ENCODE measurements at places on chromosomes 16 and 17. TPM values are rescaled to one million over a fixed set of nuclear protein-coding genes. Genes with fewer than 3 reads are reported as not detected.

GRCh38 chr16:2744711-2745110, 7.7 kb upstream of the SRRM2 start:
- no peak for DNase-seq

GRCh38 chr17:1541367-1541904, 21.2 kb downstream of the PITPNA start:
- DNase-seq = no peak

DNA sequence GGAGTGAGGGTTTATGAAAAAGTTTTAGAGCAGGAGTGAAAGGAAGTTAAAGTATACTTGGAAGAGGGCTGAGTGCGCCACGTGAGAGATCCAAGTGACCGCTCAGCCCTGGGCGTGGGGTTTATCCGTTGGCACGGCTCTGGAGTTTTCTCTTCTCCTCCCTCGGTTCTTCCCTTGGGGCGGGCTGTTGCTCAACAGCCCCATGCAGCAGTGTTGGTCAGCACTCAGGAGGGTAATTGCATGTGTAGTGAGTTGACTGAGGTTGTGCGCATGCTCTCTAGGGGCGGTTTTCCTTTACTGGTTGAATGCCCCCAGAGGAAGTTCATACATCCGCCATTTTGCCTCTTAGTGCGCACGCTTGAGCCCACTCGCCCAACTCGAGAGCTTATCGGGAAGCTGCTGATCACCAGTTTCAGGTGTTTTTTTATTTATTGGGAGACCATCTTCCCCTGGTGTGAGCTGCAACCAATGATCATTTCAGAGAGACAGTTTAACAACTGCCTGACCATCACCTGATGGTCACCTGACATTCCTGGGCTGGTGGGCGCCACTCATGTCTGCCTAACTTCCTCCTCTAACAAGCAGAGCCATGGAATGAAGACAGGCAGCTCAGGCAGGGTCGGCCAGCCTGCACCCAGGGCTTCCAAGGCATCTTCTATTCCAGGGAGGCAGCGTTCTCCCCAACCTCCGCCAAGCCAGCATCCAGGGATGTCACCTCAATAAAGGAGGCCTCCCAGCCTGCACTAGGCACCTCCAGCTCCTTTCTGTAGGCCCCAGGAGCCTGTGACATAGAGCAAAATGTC, 41.3 kb upstream of the DNAH17 start:
- DNase-seq = no peak

Gene PLXDC1
- 7.4 TPM for polyA plus RNA-seq

- DNase-seq = no peak
Measured at GRCh38 chr16:23320693-23321092, 18.6 kb downstream of the SCNN1B start.

DNA sequence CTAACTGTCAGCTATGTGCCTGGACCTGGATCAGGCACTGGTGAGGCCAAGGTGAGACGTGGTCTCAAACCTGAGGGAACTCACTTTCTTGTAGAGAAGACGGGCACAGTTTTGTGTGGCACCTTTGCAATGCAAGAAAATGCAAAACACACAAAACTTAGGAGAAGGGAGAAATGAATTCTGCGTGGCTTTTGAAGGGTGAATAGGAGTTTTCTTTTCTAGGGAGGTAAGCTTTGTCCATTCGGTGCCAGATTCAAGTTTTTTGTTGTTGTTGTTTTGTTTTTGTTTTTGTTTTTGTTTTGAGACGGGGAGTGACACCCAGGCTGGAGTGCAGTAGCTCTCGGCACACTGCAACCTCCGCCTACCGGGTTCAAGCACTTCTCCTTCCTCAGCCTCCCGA, 1.4 kb downstream of the TOM1L1 start:
- DNase-seq = no peak

DNA sequence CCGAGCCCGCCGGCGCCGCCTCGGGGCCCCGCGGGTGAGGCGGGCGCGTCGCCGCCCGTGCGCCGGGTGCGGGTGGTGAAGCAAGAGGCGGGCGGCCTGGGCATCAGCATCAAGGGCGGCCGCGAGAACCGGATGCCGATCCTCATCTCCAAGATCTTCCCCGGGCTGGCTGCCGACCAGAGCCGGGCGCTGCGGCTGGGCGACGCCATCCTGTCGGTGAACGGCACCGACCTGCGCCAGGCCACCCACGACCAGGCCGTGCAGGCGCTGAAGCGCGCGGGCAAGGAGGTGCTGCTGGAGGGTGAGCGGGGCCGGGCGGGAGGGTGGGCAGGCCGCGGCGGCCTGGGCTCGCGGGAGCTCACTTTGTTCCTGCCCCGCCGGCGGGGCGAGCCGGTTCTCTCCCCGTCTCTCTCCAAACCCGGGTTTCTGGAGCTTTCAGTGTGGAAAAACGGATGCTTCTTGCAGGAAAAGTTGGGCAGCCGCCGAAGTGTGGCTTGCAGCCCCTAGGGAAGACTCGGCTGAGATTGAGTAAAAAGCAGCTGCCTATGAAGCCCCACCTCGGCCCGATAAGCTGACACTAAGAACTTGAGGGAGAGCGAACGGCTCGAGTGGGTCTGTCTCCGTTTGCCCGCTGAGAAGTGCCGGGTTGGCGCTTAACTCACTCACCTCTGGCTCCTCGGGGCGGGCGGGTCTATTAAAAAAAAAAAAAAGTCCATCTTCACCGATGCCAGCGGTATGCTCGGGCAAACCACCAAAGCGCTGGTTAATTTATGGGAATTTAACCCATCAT, 677 bp downstream of the SNTB2 start:
- DNase-seq = no peak

Gene KCNJ18
- not detected for polyA plus RNA-seq

Gene AOC3
- 5.5 TPM for polyA plus RNA-seq

DNA sequence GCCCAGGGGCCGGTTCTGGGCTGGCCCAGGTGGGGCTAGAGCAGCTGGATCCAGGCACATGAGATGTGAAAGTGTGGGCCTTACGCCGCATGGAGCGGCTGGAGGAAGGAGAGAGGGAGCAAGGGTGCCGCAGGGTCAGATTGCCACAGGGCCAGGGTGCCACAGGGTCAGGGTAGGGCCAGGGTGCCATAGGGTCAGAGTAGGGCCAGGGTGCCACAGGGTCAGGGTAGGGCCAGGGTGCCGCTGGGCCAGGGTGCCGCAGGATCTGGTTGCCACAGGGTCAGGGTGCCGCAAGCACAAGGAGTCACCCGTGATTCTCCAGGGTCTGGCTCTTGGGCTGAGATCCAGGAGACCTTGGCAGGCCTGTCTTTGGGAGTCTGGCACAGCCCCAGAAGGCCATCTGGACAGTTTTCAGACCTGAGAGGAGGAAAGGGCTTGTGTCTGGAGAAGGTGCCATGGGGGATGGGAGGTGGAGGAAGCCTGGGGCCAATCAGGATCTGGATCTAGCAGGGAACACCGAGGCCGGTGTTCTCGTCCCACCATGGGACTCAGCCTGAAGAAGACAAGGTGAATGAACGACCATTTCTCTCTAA, 13.1 kb upstream of the LASP1NB start:
- no peak for DNase-seq

GRCh38 chr17:52451294-52451861, 292.9 kb upstream of the CA10 start:
- DNase-seq = no peak

DNA sequence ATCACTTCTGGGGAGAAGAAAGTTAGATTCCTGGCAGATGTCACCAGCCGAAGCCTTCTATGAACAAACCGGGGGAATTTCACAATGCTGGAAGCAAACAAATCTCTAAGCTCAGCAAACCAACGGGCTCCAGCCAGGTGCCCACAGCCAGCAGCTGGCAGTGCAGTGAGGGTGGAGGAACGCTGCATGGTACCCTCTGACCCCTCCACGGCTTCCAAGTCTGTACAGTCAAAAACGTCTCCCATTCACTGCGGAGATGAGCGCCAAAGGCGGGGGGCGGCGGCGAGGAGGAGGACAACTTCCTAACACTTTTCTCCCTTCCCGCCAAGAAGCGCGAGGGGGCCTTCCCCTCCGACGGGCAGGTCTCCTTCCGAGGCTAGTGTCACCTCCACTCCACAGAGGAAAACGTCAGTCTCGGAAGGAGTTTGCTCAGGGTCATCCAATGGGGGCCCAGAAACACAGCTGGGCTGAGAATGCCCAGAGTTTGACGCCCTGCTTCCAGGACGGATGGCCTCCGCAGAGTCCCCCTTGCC, 924 bp downstream of the ZNF598 start:
- DNase-seq = no peak

DNA sequence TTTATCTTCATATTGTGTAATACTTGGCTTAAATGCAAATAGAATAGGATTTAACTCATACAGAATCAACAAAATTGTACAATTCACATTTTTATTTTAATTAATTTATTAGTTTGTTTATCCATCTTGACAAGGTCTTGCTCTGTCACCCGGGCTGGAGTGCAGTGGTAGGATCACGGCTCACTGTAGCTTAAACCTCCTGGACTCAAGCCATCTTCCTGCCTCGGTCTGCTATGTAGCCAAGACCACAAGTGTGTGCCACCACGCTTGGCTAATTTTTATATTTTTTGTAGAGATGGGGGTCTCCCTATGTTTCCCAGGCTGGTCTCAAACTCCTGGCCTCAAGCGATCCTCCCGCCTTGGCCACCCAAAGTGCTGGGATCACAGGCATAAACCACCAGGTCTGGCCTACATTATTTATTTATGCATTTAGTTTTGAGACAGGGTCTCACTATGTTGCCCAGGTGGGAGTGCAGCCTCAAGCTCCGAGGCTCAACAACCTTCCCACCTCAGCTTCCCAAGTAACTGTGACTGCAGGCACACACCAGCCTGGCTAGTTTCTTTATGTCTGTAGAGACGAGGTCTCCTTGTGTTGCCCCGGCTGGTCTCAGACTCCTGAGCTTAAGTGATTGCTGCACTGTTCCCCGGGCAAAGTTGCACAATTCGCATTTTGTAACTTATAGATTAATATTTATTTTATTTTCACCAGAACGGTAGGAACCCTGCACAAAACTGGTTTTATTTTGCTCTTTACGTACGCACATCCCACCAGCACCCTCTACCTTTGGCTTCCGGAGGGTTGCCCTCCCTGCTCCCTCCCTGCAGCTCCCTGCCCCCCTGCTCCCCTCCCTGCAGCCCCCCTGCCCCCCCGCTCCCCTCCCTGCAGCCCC, 4.9 kb downstream of the DPEP1 start:
- DNase-seq = no peak

GRCh38 chr17:61587807-61588660, 3.0 kb downstream of the NACA2 start:
- no peak for DNase-seq

- no peak for DNase-seq
Measured at GRCh38 chr17:6450926-6451832, 6.9 kb downstream of the PIMREG start.

Gene CD79B
- 3.0 TPM for polyA plus RNA-seq

Gene LGALS9
- 14.9 TPM for polyA plus RNA-seq

DNA sequence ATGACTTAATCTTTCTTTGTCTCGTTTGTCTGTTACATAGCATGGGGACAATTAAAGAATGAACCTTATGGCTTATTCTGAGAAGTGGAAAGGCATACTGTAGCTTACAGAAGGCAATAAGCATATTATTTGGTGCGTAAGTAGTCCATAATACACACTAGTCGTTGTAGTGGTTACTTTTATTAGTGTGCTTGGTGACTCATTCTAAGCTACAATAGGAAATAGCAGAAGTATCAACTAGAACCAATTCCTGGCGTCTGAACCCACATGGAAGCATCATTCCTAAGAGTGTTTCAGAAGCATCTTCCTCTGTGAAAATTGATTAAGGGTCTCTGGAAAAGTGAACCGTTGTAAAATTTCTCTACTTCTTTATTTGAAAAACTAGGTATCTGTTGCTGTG, 777.8 kb upstream of the EEF2KMT start:
- no peak for DNase-seq

Gene TLCD3B
- 0.90 TPM for polyA plus RNA-seq

DNA sequence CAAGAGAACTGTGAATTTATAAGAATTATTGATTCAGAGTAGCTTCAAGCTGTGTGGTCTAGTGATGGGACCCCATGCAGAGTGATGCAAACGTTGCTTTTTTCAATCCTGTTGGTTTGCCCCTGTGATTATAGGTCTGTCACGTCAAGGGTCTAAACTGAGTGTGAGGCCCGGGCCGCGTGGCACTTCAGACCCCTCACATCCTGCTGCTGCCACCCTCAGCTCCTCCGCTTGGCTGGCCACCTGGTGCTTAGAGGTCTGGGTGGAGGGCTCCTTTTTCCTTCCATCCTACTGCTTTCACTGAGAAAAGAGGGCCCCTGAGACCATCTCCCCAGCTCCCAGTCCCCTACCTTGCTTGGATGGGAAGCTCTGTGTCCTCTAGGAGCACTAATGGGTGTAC, 12.0 kb downstream of the MYL4 start:
- no peak for DNase-seq

DNA sequence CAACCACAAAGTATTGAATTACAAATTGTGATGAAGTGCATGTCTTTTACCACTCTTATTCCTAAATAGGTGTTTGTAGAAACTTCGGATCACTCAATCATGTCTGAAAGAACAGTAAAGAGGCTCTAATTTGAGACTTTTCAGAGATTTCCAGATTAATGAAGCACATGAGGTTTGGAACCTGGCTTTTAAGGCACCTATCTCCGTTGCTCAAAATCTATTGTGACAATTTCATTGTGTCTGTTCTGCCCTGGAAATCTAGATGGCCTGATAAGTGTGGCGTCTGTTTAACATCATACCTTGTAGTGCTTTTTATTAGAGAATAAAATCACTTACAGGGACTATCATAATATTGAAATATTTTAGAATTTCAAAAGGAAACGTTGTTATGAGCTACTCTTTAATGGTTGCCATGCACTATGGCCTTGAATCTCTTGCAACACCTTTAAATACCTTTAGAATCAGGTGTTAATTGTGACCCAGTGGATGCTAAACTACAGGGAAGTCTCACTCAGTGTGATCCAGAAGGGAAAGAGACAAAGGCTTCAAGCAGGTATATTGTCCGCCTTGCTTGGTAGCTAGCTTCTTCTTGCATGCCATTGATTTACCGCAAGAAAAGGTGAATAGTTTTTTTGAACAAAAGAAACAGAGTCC, 210.3 kb downstream of the CNTNAP4 start:
- DNase-seq = no peak

GRCh38 chr17:1626333-1626732, 2.3 kb downstream of the SLC43A2 start:
- DNase-seq = no peak

GRCh38 chr17:1422885-1423284, 22.9 kb upstream of the YWHAE start:
- peak; percentile 36 for DNase-seq

Gene ATP2C2
- polyA plus RNA-seq = 0.62 TPM

Gene SPNS3
- polyA plus RNA-seq = 1.6 TPM

Gene CLEC19A
- polyA plus RNA-seq = 0.24 TPM

DNA sequence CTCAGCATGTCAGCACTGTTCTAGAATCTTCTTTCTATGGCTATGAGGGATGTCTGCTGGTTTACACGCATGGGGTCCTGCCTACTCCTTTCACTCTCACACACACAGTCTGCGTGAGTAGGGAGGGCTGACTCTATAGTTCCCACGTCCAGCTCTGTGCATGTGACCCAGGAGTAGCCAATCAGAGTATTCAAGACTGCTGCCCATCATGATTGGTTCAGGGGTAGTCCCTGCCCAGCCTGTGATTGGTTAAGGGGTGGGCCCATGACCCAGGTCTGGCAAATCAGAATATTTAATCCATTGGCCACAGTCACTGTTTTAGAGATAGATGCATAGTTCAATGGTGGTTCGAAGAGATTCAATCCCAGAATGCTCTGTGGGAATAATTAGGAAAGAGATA, 151.3 kb upstream of the IRX3 start:
- no peak for DNase-seq

GRCh38 chr17:8466873-8467272, 31.2 kb downstream of the NDEL1 start:
- no peak for DNase-seq

Gene EXOC3L1
- 4.9 TPM for polyA plus RNA-seq

- no peak for DNase-seq
Measured at GRCh38 chr16:54075446-54075845, 211.1 kb downstream of the IRX3 start.

Data from left renal cortex interstitium (tissue), 4 donors.